ENCODE measurements at places on chromosomes 11 and 22.

- DNase-seq, result no peak
Observed at GRCh38 chr22:46023558-46023981, 46.6 kb upstream of the WNT7B start.

DNA sequence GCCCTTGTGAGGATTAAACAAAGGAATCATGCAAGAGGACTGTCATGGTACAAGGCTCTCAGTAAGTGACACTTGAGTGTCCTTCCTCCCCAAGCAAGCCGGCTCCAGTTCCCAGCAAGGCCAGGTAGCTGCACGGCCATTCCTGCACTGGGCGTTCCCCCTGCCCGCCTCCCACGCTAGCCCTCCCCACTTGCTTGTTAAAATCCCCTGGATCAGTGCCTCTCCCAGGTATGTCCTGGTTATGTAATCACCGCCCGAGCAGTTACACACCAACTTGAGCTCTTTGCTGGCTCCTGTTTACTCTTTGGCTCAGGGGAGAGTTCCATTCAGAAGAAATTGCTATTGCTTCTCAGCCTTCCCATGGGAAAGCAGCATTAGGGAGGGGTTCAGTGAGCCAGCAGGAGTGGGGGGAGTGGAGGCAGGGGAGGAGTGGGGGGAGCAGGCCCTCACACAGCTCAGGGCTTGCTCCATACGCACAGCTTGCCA, 19.4 kb upstream of the MYEOV start:
- no peak for DNase-seq

DNA sequence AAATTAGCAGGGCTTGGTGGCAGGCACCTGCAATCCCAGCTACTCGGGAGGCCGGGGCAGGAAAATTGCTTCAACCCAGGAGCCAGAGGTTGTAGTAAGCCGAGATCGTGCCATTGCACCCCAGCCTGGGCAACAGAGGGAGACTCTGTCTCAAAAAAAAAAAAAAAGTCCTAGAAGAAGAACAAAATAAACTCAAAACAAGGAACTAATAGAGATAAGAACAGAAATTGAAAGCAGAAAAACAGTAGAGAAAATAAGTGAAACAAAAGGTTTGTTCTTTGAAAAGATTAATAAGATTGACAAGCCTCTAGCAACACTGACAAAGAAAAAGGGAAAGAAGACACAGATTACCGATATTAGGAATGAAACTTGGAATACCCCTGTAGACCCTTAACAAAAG, 45.1 kb upstream of the CBX7 start:
- DNase-seq, result no peak

DNA sequence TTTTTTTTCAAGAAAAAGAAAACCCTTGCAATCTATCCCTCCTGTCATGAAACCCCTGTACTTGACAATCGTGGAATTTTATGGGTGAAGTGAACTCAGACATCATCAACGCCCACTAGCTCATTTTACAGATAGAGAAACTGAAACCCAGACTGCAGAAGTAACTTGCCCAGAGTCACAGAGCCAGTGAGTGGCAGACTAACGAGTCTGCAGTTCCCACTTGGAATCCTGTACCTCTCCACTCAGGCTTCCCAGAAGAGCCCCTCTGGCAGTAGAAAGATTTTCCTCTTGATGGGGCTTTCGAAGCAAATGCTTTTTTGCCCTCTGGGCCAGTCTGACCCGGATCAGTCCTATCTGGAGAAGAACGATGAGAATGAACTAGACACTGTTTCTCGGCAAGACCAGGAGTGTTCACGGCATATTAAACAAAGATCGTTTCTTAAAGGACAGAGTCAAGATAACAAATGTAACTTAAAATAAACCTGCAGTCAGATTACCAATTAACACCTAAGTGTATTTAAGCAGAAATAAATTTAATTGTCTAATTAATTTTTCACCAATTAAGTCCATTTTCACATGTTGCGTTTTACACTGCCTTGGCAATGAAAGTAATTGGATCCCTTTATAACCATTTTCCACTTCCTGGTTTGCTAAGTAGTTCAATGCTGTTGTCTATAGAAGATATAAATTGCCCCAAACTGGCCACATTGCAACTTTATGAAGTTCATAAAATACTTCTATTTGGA, 61.3 kb upstream of the CREB3L1 start:
- DNase-seq, result no peak

DNA sequence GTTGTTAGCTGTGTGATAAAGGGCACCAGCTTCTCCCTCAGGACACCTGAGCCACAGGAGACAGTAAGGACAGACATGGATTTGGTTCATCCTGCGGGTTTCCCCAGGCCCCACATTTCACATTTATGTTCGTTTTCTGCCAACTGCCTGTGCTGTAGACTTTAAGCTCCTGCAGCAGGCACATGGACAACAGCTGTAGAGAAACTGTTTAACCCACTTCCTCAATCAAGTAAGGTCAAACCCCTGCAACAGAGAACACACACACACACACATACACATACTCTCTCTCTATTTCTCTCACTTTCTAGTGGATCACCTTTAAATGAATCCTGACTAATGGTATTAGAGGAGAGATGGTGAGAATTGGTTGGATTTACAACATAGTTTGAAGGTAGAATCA, 90.7 kb downstream of the C11orf87 start:
- DNase-seq, result no peak

- DNase-seq, result no peak
Observed at GRCh38 chr22:44589831-44590230, 91.8 kb upstream of the RTL6 start.

- no peak for DNase-seq
Observed at GRCh38 chr11:115916608-115917007, 412.4 kb upstream of the CADM1 start.

DNA sequence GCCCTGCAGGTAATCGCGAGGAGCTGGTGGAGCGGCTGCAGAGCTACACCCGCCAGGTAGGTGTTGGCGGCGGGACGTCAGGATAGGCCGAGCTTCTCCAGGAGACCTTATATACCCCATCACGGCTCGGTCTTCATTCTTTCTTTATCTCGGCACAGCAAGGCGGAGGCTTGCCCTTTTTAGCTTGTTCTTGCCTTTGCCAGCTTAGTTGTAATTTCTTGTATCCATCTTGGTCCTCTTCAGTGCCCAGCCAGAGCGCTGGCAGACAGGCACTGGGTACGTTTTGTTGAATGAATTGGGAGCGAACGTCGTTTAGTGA, 459 bp downstream of the SF3B2 start:
- no peak for DNase-seq

DNA sequence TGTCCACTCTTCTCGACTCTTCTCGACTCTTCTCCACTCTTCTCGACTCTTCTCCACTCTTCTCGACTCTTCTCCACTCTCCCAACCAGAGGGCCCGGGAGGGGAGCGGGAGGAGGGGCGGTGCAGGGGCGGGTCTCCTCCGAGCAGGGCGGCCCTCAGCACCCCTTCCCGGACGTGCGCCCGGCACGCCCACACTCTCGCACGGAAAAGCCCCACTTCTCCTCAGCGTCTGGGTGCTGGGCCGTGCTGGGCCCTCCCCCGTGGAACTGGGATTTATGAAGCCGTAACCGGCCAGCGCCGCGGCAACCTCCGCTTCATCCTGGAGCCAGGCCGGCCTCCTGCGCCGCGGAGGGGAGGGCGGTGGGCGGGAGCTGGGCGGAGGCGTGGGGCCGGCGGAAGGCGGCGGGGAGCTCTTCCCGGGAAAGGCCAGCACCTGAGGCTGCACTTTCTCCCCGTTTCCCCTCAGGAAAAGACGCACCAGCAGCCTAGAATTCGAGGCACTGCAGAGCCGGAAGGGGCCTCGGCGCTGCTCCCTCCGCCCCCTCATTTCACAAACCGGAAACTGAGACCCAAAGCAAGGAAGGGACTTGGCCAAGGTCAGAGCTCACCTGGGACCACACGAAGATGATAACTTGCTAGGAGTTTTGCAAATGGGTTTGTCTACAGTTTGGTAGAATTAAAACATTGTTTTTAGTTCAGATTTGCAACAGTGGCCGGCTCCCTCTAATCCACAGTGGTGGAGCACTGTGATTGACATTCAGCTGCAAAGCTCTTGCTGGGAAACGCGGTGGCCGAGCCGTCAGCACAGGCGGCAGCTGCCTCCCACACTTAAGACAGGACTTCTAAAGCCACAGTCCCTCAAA, 31.6 kb upstream of the JAM3 start:
- DNase-seq, result peak; percentile 66

GRCh38 chr11:41039592-41039991, 419.9 kb downstream of the LRRC4C start:
- no peak for DNase-seq

DNA sequence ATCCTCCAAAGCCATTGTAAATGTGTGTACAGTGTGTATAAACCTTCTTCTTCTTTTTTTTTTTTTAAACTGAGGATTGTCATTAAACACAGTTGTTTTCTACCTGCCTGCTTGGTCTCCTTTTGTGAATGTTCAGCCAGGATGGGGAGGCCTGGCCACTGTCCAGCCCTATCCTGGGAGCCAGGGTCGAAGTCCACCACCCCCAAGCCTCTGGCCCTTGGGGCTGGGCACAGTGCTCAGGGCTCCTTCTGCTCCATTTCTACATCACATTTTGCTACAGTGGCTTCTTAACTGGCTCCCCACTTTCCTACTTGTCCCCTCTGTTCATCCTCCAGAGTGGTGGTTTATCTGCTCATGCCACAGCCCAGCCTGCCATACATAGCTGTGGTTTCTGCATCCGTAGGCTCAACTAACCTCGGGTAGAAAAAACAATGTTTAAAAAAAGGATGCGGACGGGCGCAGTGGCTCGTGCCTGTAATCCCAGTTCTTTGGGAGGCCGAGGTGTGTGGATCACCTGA, 2.5 kb upstream of the SMARCB1 start:
- DNase-seq, result no peak

DNA sequence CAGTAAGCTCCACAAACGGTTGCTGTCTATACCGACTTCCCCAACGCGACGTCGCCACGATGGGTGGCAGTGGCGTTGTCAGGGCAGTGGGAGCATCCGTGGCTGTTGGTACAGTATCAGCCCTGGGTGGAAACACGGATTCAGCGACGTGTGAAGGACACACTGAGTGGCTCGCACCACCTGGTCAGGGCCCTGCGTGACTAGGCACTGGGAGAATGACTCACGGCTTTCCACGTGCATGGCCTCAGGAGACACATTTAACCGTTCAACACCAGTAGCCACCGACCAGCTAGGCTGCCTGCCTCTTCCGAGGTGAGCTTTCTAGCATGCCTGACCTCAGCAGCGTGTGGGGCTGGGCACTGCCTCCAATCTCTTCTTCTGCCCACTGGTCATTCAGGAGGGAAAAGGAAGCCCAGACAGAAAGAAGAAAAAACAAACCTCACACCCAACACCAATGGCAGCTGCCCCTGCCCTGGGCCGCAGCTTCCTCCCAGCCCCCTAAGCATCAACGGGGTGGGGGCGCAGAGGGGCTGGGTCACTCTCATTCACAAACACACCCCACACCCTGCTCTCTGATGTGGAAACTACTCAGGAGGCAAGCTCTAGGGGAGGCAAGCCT, 59.0 kb downstream of the MYH9 start:
- no peak for DNase-seq

GRCh38 chr11:35012467-35013191, 96.2 kb downstream of the PDHX start:
- no peak for DNase-seq

DNA sequence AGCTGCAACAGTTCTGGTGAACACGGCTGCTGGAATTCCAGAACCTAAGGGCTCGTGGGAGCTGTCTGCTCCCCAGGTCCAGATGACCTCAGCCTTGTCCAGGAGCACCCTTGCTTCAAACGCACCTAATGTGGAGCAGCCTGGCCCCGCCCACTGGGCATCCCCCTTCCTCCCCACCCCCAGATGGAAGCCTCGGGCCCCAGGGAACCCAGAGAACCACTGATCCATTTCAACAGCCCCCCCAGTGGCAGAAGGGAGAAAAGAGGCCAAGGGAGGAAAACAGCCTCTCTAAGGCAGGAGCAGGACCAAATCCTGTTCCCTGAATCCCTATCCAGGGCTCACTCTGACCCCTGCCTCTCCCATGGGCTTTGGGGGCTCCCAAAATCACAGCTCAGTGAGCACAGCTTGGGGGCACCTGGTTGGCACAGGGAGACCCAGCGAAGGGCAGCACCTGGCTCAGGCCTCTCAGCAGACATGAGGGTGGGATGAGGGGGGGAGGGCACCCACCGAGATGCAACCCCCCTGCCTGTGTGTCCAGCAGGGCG, 1.2 kb downstream of the CYTH4 start:
- DNase-seq, result no peak

- DNase-seq, result no peak
Observed at GRCh38 chr11:2302896-2303626, 1.2 kb downstream of the TSPAN32 start.

- peak; percentile 49 for DNase-seq
Observed at GRCh38 chr11:75524665-75525432, 892 bp downstream of the GDPD5 start.

- no peak for DNase-seq
Observed at GRCh38 chr11:68430801-68431200, 29.8 kb upstream of the PPP6R3 start.

GRCh38 chr22:42281284-42281683, 10.8 kb upstream of the TCF20 start:
- DNase-seq, result no peak

GRCh38 chr11:8168485-8169257, at the start of gene RIC3:
RIC3 (minus strand) TSS chr11:8169025; CDS start chr11:8168989, 36 bp downstream.
- no peak for DNase-seq

Measured in mesothelial cell of epicardium (in vitro differentiated cells).